Activated CD8-positive, alpha-beta T cell treated with anti-CD3 and anti-CD28 coated beads for 36 hours (primary cell): ENCODE measurements at places on chromosomes 5 and 9. TPM values are rescaled to one million over a fixed set of nuclear protein-coding genes. Genes with fewer than 3 reads are reported as not detected.

DNA sequence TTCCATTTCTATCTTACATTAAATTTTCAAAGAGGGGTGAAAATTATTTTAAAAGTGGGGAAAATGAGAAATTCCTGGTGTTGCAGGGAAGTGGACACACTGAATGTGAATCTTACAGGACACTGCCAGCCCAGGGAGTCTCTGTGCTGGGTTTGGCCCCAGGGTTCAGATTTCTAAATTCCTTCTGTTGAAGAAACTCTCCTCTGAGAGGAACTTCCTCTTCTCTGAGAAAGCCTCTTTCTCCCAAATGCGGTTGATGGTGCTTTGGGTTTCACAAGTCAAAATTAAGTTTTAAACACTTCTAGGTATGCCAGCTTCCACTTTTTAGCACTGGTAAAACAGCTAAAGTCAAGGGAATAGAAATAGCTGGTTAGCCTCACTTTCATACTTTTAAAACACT, 317.9 kb upstream of the ITGA1 start:
- no peak for DNase-seq

- DNase-seq, result peak; percentile 19
Measured at GRCh38 chr5:112604732-112605630, 132.7 kb upstream of the APC start.

DNA sequence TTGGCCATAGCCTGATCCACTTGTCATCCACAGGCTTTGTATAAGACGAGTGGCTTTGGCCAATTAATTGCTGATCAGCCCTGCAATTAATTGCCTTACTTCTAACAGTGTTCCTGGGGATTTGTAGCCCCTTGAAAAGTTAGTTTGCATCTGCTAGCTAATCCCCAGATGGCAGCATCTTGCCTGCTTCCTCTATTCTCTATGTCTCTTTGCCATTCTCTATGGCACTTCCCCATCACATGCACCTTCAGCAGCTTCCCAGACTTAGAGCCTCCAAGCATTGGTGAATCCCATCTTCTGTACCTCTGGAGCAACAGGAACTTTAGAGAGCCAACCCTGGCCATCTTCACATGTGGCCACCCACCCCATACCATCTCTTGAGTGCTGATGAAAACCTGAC, 197.0 kb upstream of the DMAC1 start:
- DNase-seq, result no peak

DNA sequence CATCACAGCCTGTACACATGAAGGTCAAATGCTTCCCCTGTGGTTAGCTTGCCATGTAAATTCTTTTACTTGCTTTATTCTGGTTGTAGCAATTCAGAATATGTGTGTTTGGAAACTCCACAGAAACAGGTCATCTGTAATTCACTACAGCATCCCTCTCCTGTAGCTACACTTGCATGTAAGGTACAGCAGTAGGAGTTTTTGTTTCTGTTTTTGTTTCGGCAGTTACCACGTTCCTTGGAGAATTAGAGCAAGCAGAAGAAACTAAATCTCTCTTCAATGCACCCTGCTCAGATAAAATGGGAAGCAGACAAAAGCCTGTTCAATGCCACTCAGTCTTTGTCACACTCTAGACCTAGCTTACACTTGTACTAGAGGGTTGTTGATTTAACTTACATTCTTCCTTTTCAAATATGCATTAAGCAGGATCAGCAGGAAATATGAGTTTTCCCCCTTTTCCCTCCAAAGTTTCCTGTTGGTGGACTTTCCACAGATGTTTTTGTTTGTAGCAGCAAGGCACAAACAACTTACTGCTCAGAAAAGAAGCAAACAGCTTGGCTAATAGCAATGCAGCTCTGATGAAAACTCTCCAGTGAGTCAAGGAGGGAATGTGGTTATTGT, 80.9 kb downstream of the YIPF5 start:
- no peak for DNase-seq

DNA sequence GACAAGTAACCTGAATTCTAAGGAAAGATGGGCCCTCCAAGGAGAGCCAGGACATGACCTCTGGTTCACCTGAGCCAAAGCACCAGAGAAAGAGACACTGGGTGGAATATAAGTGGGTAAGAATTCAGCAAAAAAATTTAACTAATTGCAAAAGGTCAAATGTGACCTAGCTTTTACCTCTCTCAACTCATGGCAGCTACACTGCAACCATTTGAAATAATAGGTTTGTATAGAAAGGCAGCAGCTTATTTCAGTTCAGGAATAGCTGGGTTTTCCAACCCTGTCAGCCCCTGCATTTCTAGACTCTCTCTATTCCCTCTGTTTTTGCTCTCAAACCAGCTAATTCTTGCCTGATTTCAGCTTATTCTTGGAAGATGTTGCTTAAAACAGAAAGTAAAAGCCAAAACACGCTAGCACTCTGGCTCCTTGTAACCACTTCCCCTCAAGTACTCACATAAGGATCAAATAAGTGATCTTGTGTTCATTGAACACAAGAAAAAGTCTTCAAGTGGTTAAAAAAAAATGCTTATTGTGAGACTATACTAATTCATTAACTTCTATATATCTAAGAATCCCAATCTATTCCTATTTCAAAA, 101.1 kb upstream of the NR4A3 start:
- DNase-seq, result peak; percentile 22

- no peak for DNase-seq
Measured at GRCh38 chr5:66284588-66285342, 140.7 kb downstream of the SREK1 start.

DNA sequence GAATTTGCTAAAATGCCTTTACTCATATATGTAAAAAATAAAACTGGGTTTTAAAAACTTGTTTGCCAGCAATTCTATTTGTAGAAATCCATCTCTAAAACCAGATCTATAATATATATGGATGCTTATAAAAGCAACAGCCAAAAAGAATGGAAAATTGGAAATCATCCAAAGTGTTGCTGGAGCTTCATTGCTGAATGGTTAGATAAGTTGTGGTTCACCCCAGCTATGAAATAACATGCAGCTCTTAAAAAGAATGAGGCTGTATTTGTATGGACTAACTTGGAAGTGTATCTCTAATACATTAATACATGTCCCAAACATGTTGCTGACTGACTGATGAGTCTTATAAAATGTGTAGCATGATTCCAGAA, 76.2 kb downstream of the STK10 start:
- DNase-seq, result no peak

GRCh38 chr5:125465703-125466102, 719.3 kb upstream of the ZNF608 start:
- DNase-seq, result no peak

- no peak for DNase-seq
Measured at GRCh38 chr5:34699155-34700077, 43.3 kb downstream of the RAI14 start.

GRCh38 chr9:83011611-83012010, 51.3 kb downstream of the RASEF start:
- DNase-seq, result no peak

DNA sequence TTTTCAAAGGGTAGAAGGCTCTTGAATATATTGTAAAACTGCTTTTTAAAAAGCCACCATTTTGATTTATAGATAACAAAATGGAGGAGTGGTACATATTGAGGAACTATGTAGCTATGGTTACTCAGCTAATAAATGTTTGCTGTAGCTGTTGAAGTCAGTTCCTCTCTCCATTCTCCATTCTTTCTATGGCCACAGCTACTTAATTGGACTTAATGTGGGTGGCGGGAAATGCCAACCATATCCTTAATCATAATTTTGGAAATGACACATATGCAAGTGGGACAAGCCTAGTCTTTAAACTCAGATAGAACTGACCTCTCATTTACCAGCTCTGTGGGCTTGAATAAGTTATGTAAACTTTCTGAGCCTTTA, 10.6 kb downstream of the CDKN2A start:
- no peak for DNase-seq

- DNase-seq, result no peak
Measured at GRCh38 chr5:14986413-14986812, 114.8 kb upstream of the ANKH start.

DNA sequence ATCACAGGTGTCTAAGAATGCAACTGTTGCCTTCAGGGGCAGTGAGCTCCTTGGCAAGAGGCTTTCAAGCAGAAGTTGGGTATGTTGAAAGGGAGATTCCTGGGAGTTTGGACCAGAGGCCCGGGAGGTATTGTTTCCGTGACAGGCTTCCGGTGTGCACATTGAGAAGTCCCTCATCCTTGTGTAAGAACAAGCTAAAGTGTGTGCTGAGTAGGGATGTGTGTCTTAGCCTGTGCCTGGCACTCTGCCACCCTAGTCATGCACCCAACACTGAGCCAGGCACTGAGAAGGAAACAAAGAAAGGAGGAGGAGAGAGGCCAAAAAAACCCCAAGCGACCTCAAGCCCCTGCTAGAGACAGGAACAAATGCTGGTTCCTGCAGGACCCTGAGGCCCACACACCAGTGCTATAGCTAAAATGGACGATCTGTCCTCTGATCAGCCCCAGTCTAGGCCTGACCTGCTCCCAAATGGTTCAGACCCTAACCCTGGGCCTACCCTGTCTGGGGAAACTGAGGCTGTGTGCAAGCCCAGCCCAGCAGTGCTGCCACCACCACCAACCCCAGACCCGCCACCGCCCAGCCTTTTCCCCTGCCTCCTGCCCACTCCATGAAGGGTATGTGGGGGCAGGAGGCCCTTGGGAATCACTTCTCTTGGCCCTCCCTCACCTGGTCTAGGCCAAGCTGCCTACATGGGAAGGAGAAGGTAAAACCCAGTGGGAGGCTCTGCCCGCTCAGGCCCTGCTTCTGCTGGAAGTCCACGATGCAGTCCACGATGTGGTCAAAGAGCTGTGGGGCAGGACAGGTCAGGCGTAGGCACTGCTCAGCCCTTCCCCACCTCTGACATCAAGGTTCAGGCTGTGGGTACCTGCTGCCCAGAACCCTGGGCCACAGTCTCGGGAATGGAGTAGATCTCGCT, 12.6 kb downstream of the HK3 start:
- no peak for DNase-seq

- DNase-seq, result no peak
Measured at GRCh38 chr5:180395540-180396274, 42.6 kb upstream of the GFPT2 start.

DNA sequence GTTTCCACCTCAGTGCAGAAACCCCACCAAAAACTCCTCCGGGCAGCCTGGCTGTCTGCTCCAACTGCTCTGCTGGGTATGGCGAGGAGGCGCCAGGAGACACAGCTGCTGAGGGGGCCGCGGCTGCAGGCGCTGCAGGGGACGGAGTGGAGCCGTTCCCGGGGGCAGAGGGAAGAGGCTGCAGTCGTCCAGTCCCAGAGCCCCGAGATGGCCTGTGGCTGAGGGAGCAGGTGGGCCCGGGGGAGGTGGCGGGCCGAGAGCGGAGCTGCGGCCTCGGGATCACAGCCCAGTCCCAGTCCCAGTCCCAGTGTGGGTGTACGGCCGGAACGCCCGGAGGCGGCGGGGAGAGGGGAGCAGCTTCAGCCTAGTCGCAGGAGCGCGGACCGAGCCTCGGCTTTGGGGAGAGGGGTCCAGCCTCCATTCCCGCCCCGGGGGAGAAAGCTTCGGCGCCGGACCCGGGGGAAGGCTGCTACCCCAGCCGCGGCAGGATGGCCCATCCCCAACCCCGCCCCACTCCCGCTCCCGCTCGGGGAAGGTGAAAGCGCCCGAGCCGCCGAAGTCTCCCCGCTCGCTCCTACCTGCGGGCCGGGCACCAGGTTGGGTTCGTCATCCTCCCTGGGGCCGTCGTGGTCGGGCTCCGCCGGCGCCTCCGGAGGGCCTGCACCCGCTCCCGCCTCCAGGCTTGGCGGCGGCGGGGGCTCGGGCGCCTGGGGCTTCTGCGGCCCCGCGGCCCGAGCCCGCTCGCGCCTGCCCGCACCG, 513 bp downstream of the FAM193B start:
- DNase-seq, result peak; percentile 54

GRCh38 chr9:90142580-90142979, 500.0 kb downstream of the DIRAS2 start:
- peak; percentile 76 for DNase-seq

- DNase-seq, result peak; percentile 91
Measured at GRCh38 chr5:132425009-132425937, 55.8 kb downstream of the SLC22A5 start.

DNA sequence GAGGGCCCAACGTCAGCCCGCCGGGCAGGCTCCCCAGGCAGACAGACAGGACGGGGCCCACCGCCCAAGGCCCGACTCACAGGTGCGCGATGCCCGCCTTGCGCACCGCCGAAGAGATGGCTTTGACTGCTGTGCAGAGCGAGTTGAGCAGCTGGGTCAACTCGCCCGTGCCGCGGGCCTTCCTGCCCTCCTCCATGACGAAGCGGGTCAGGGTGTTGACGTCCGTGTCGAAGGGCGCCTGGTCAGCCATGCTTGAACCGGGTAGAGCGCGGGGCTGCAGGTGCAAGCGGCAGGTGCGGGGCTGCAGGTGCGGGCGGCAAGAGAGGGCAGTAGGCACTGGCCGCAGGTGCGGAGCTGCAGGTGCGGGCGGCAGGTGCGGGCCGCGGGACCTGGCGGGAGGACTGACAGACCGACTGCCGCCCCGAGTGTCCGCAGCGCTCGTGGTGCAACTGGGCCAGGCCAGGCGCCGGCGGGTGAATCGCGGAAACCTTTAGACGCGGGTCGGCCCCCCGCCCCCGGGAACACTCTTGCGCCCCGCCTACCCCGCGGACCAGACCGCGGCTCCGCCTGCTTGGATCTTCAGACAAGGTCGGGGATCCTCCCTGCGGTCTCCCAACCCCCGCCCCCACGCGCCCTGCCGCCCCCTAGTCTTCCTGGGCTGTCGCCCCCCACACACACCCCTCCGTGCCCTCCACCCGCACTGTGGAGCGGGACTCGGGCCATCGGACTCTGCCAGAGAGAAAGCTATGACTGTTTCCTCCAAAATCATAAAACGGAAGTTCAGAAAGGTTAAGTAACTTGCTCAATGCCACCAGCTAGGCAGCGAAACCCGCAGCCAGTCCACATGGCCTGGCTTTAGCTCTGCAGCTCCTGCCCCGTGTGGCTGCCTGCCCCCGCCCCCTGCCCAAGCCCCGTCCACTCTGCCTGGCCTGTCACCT, at the start of gene FBP1:
TSS of gene FBP1 (minus strand) at position 458 of the 938 bp plus-strand sequence. CDS start at position 250, 208 bp downstream.
- peak; percentile 65 for DNase-seq

- no peak for DNase-seq
Measured at GRCh38 chr9:18423791-18424531, 50.0 kb upstream of the ADAMTSL1 start.

DNA sequence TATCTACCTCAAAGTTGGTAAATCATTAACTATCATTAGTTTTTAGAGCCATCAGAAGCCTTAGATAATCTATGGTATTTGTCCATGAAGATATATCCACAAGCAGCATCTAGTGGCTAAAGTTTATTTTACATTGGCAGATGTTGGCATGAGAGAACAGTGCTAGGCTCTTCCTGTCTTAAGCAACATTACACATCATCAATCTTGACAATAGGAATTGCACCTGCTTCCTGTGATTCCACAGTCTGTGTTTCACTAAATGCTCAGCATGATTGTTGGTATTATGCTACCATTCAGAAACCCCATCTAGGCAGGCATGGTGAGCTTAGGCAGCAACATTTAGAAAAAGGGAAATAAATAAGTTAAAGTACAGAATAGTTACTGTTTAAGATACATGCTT, 246.6 kb downstream of the SLCO4C1 start:
- no peak for DNase-seq

GRCh38 chr9:31034311-31034710, 1350.1 kb upstream of the ACO1 start:
- no peak for DNase-seq

The PCDHGC4 gene
- total RNA-seq, result not detected

The TAF11L12 gene
- not detected for total RNA-seq

The ACOT12 gene
- total RNA-seq, result not detected

The PKD2L2 gene
- not detected for total RNA-seq

The SPINK4 gene
- not detected for total RNA-seq

The SLC22A4 gene
- total RNA-seq, result 0.74 TPM

The C9orf57 gene
- total RNA-seq, result not detected

The ADCY2 gene
- not detected for total RNA-seq

The CCNJL gene
- total RNA-seq, result not detected

The SLC25A2 gene
- not detected for total RNA-seq

The FBP2 gene
- not detected for total RNA-seq
